CD8-positive, alpha-beta T cell (primary cell): ENCODE measurements at places on chromosomes 1 and 21.

DNA sequence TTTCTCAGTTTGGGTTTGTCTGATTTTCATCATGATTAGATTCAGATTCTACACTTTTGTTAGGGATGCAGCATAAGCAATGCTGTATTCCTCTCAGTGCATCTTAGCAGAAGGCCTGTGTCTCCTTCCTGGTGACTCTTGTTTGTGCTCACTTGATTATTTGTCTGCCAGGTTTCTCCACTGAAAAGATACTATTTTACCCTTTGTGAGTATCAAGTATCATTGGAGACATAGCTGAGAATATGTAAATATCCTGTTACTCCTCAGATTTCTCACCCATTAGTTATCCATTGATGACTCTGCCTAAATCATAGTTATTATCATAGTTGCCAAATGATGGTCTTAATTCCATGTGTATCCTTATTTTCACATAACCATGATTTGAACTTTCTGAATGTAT, 148.5 kb downstream of the POU2F1 start:
- no peak for DNase-seq

DNA sequence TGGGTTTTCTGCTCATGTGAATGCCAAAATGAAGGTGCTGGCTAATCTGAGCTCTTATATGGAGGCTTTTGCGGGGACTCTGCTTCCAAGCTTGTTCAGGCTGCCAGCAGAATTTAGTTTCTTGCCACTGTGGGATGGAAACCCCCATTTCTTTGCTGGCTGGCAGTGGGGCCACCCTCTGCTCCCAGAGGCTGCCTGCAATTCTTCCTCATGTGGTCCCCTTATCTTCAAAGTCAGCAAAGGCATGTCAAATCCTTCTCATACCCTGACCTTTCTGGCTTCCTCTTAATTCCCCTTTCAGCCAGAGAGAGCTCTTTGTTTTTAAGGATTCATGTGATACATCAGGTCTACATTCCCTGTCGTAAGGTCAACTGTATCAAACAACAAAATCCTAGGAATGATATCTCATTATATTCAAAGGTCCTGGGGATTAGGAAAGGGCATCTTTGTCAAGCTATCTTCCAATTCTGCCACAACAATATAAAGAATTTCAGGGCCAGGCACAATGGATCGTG, 5.2 kb upstream of the GPR161 start:
- DNase-seq = no peak

GRCh38 chr1:91404151-91405012, at the start of gene HFM1:
Gene HFM1 (minus strand): TSS chr1:91404837. CDS start chr1:91401082, 3,755 bp downstream.
- DNase-seq = peak; percentile 42

DNA sequence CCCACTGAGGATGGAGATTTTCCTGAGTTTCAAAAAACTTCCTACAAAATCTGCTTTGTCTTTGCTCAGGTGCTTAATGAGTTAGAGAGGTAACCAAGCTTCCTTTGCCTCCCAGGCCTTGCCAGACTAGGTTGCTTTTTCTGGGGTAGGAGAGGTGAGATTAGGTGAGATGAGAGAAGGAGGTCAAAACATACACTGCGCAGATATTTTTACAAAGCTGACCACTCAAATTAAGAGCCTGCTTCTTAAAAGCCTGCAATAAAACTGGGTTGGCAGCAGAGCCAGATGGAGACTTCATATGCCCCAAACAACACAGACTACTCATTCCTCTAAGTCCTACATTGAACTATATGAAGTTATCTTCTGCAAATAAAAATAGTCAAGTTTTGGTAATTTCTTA, 352.5 kb downstream of the NUF2 start:
- no peak for DNase-seq

DNA sequence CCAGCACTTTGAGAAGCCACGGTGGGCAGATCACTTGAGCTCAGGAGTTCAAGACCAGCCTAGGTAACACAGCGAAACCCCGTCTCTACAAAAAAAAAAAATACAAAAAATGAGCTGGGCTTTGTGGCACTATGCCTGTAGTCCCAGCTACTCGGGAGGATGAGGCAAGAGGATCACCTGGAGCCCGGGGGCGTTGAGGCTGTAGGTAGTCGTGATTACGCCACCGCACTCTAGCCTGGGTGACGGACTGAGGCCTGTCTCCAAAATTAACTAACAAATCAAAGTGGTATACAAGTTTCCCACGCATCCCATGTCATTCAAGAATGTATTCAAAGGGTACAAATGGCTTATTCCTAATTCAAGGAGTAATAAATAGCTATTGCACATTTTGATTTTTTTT, 2.4 kb downstream of the AUNIP start:
- DNase-seq = no peak

- DNase-seq = no peak
Measured at GRCh38 chr1:2865571-2866421, 64.3 kb upstream of the TTC34 start.
